ENCODE measurements at places on chromosomes 5 and 9.

- no peak for DNase-seq
Observed at GRCh38 chr5:402615-403359, 40.2 kb upstream of the EXOC3 start.

GRCh38 chr5:66669086-66669861 lies 73.1 kb downstream of the MAST4 start:
- no peak for DNase-seq

DNA sequence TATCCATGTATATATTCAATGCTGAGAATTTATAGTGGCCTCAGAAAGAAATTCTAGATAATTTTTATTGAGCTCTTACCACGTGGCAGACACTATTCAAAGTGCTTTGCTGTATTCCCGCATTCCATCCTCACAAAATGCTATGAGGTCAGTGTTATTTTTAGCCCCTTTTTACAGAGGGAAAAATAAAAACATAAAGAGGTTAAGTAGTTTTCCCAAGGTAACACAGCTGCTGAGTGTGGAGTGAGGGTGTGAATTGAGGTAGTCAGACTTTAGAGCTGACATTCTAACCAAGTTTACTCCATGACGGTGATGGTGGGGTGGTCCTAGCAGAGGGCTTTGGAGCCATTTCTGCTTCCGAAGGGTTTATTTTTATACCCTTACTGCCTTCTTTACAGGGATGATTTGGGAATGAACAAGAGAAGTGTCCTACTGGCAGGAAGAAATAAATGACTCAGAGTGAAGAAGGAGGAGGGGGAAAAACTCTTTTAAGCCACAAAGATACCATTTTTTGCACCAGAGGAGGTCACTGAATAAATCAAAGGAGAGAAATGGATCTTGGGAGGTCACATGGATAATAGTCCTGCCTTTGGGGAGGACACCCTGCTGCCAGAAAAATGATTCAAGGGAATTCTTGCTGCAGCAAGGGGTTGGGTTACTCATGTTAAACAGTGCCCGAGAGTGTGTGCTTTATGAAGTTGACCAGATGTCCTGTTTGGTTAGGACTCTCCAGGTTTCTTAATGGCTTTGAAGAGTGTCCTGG lies 76.1 kb downstream of the HMHB1 start:
- DNase-seq, result no peak

GRCh38 chr5:126499853-126500342 lies 76.7 kb downstream of the GRAMD2B start:
- no peak for DNase-seq

- DNase-seq, result no peak
Observed at GRCh38 chr9:124482431-124483031, 24.7 kb downstream of the NR5A1 start.

- no peak for DNase-seq
Observed at GRCh38 chr5:149261246-149261645, 10.4 kb upstream of the AFAP1L1 start.

GRCh38 chr5:142745268-142745667 lies 24.9 kb upstream of the ARHGAP26 start:
- no peak for DNase-seq

DNA sequence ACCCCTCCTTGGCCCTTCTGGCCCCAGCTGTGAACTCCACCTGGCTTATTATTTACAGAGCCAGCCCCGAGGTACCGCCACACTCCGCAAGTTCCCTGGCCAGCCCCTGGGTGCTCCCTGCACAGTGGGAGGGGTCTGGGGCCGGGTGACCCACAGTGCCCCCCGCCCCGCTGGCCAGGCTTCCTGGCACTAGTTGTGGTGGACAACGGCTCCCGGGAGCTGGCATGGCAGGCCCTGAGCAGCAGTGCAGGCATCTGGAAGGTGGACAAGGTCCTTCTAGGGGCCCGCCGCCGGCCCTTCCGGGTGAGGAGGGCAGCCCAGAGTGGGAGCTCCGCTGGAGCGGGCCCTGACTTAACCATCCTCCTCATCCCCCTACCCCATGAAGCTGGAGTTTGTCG lies 3.9 kb downstream of the MAMDC4 start:
- no peak for DNase-seq

GRCh38 chr5:175829813-175830585 lies 41.4 kb upstream of the CPLX2 start:
- DNase-seq, result no peak

DNA sequence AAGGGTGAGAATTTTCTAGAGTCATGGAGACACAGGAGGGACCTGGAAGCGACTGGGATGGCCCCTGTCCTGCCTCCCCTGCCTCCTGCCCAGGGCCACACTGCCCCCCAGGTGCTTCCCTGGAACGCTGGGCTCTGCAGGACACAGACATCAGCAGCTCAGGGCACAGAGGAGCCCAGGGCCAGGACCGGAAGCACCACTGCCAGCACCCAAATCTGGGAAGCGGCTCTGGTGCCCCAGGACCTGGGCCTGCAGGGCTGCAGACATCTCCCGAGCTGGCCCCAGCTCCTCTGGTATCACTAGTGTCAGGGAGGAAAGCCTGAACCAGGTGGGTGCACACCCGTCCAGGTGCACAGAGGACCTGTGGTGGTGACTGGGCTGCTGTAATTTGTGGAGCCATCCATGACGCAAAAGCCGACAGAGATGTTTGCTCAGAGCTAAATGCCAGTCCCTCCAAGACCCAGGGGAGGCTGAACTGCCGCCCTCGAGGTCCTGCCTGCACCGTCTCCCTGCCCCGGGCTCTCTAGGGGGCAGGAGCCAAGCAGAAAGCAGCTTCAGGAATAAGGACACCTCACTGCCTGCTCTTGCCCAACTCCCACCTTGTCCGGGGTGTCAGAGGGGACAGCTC lies 46.0 kb upstream of the SIMC1 start:
- DNase-seq, result no peak

GRCh38 chr9:72131206-72131605 lies 18.0 kb upstream of the GDA start:
- DNase-seq, result no peak

DNA sequence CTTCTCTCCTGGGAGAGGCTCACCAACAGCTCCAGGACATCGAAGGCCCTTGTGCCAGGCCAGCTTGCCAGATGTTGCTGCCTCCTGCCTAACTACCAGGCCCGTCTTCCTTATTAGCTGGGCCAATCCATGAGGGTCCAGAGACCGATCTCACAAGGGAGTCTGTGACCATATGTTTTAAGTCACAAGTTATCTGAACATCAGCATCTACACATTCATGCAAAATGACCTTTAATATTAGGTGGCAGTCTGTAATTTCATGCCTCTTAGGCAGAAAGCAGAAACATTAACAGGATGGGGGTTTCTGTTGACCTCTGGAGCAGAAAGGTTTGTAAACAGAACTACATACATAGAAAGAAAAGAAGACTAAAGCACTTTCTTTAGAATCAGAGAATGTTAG lies 75.1 kb upstream of the SLC25A51 start:
- no peak for DNase-seq

DNA sequence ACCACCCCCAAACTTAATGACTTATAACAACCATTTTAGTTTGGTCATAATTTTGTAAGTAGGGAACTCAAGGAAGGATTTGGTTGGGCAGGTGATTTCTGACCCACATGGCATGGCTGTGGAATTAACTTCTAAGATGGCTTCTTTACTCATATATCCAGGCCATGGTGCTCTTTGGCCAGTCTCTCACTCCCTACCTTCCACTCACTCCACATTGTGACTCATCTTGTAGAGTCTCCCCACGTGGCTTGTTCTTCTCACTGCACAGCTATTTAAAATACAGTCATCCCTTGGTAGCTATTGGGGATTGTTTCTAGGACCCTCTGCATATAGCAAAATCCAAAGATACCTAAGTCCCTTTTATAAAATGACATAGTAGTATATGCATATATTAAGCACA lies 76.6 kb upstream of the MAST4 start:
- no peak for DNase-seq

- DNase-seq, result no peak
Observed at GRCh38 chr5:150323819-150324218, 21.1 kb upstream of the ARSI start.

DNA sequence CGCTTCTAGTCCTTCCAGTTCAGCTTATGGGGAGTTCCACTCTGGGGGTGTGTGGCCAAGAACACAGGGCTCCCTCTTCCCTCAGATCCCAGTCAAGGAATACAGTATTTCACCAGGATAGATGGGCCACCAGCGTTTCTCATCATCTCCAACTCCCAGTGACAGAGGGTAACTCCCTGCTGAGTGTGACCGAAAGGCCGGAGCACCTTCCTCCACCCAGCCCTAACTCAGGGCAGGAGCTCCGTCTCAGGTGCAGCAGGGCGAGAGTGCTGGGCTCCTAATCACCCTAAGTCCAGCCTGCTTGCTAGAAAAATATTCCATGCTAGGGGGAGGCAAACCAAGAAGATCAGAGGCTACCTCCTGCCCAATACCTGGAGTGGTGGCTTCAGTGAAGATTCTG lies 102.6 kb downstream of the ADAMTS2 start:
- no peak for DNase-seq

- no peak for DNase-seq
Observed at GRCh38 chr5:107633171-107633901, 37.4 kb downstream of the EFNA5 start.

DNA sequence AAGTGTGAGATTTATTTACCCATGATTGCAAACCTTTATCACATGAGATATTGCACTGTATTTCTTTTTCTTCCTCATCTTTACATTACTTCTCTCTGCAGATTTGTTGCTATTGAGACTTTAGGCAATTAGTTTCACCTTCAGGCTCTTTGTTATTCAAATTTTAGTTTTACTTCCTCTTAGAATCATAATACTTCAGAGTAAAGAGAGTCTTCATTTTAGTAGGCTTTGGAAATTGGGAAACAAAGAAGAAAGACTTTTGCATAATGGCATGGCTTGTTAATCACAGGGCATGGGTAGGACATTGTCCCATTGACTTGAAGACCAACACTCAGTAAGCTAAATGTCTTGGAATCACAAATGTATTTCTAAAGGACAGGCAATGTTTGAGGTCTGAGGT lies 1.2 kb upstream of the PCDHGA5 start:
- DNase-seq, result no peak

- no peak for DNase-seq
Observed at GRCh38 chr5:142221091-142221860, 103.5 kb downstream of the SPRY4 start.

DNA sequence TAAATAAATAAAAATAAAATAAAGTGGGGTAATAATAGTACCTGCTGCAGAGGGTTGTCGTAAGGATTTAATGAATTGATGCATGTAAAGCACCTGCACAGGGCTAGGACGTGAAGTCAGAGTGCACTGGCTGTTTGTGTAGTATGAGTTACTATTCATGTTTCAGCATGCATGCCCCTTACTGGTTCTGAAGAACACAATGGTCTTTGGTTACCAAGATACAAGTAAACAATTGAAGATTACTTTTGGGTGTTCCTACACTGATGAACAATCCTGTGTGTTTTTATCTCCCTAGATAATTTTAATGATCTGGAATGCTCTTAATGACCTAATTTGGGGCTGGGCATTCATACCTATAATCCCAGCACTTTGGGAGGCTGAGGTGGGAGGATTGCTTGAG lies 23.2 kb upstream of the PRRC2B start:
- DNase-seq, result no peak

GRCh38 chr5:177958696-177959095 lies 37.3 kb downstream of the PROP1 start:
- DNase-seq, result no peak

GRCh38 chr9:133161547-133161950 lies 2.2 kb downstream of the GBGT1 start:
- no peak for DNase-seq

DNA sequence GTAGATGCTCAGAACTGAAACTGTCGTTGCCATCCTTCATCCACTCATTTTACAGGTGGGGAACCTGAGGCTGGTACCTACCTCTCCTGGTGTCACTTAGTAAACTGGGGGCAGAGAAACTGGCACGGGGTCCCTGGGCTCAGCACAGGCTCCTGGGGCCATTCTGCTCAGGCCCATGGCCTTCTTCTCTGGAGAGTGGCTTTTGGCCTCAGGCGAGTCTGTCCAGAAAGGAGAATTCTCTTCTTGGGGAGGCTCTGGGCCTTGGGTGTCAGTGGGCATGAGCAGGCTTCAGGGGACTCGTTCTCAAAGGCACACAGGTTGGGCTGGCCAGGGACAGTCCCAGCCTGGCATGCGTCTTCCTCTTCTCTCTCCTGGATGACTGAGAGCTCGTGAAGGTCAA lies 24.6 kb downstream of the COL5A1 start:
- no peak for DNase-seq

- no peak for DNase-seq
Observed at GRCh38 chr5:966941-967340, 41.7 kb upstream of the NKD2 start.

GRCh38 chr9:29800821-29801220 lies 2227.5 kb upstream of the C9orf72 start:
- no peak for DNase-seq

- DNase-seq, result no peak
Observed at GRCh38 chr9:34557426-34558321, 31.9 kb downstream of the CNTFR start.

DNA sequence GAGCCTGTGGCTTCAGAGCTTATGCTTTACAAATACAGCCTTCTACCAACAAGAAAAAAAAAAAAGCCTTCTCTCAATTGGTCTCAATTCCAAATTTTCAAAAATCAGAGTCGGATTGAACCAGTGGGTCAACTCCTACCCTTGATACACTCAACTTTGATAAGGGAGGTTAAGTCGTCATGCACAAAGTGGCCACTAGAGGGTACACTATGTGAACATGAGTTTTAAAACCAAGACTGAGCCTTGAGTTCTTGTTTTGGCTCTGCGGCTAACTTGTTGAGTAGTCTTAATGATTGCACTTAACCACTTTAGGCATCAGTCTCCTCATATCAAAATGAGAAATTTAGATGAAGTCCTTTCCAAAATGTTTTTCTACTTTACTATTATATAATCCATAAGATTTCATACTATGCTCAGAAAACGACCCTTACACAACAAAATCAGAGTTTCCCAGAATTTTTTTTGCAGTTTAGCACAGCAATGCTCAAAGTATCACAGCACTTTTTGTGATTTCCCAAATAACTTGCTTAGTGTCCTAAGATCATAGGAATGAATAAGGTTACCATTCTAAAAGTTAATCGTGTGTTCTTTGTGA lies 92.9 kb upstream of the MTAP start:
- DNase-seq, result no peak

- no peak for DNase-seq
Observed at GRCh38 chr5:172321593-172321992, 38.0 kb upstream of the UBTD2 start.

Measured in cerebellar nuclear complex (tissue), 1 donor.